D341Med (cell line): ENCODE measurements at places on chromosomes 5 and 9.

DNA sequence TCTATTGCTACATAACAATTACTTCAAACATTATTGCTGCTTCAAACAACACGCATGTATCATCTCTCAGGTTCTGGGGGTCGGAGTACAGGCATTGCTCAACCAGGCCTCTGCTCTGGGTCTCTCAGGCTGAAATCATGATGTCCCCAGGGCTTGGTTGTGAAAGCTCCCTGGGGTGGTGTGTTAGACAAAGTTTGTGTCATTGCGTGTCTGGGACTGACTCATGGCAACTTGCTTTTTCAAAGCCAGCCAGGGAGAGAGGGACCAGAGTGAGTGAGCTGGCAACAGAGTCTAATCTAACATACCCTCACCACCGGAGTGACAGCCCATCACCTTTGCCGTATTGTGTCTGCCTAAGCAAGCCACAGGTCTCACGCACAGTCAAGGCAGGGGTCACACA lies 259.2 kb upstream of the NFIL3 start:
- no peak for DNase-seq

DNA sequence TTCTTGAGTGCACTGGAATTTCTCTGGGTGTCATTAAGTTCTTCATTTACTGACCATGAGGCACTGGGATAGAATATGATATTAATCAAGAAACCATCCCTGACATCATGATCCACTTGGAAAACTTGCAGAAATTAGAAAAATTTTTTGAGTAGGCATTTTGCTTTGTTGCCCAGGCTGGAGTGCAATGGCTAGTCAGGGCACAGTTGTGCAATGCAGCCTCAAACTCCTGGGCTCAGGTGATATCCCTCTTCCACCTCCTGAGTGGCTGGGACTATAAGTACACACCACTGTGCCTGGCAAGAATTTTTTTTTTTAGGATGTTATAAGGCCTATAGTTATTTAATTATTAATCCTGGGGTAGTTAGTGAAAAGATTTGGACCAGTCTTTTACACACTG lies 106.5 kb downstream of the STK32A start:
- no peak for DNase-seq

GRCh38 chr9:4366591-4367330 lies 66.9 kb upstream of the GLIS3 start:
- peak; percentile 63 for DNase-seq

DNA sequence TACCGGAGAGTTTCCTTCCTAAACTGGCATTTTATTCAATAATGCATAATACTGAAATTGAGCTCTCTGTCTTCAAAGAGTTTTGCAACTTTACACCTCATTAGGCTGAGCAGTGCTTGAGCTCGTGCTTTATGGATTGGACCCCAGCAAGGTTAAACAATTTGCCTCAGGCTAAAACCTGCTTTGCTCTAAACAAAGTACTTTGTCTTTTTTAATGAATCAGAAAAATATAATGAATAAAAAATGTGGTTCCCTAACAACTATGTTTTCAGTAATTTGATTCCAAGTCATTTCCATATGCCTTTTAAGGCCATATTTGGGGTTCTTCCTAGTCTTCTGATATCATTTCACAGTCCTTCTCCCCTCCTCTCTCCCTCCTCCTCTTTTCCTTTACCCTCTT lies 20.0 kb downstream of the ZNF366 start:
- no peak for DNase-seq

- no peak for DNase-seq
Measured at GRCh38 chr9:131006601-131007000, 2.4 kb upstream of the LAMC3 start.
